Activated T-helper 9 cell treated with anti-CD3 and anti-CD28 coated beads, Interleukin-2, amount 50 U/mL, for 16 hours (primary cell): ENCODE measurements at places on chromosomes 6 and 20.

DNA sequence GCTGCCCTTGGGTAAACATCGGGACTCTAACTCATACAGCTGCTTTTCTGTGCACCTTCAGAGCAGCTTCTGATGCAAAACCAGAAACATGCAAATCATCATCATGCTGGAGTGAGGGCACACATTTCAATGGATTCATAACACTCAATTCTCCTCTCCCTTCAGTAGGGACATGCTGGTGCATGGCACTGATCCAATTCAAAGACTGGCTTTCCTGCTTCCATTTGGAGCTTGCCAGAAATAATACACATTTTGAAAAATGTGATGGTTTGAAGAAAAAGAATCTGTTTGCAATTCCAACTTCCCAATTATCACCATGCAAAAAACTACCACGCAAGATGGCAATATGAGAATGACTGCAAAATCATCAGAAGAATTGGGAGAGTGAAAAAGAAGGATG lies 65.2 kb upstream of the PDE10A start:
- DNase-seq = no peak

DNA sequence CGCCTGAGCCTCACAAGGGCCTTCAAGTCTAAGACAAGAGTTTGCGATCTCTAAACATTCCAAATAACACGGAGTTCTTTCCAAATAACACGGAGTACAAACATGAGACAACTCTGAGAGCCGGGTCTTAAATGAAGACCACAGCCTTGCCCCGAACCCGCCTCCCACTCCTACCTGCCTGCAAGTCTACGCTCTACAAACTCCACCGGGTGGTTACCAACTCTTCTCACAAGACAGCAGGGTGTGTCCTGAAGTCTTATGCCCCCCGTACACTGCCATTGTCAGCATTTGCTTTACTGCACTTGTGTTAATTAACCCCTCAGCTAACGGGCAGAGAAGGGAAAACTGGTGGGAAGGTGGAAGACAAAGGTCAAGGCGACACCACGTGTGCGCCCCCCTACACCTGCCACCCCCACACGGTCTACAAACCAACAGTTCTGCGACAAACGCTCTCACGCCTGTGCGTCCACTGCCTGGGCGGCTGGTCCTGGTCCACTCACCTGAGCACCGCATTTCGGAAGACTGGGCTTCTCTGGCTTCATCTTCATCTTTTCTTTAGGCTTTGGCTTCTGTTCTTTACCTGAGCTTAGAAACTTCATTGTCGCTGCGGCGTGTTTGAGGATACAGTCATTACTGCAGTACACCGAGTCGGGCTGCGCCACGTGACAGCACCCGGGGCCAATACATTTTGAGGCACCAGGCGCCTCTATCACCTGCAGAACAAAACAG lies 19.5 kb downstream of the DIDO1 start:
- DNase-seq = no peak

DNA sequence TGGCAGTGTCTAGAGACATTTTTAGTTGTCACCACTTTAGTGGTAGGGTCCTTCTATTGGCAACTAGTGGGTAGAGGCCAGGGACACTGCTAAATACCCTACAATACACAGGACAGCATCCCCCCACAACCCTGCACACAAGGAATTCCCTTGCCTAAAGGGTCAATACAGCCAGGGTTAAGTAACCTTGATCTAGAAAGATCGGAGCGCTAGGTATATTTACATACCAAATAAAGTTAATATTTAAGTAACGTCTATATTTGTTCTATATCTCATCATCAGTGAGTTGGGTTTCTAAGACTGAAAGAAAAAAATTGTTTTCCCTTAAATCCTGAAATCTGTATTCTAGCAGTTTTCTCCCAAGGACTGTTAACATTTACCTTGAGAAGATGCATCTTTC lies 16.1 kb downstream of the BFSP1 start:
- DNase-seq = no peak

DNA sequence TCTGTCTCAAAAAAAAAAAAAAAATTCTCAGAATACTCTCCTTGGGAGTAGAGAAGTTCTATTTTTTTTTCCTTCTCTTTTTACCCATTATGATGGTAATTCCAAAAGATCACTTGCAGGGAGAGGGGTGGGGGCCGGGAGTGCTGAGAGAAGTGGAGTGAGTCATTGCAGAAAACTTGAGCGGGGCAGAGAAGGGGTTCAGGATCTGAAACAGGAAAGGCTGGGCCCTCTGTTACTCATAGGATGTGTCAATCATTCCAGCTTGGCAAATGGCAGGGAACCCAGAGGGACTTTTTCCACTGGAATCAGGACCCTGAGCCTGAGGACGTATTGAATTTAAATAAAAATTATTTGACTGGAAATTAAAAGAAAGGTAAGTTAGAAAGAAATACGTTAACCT lies 111.4 kb upstream of the ARMC2 start:
- no peak for DNase-seq

- no peak for DNase-seq
Measured at GRCh38 chr6:46051962-46052361, 36.3 kb upstream of the CLIC5 start.

GRCh38 chr20:62209850-62210495 lies 10.1 kb downstream of the HRH3 start:
- DNase-seq = no peak

- DNase-seq = no peak
Measured at GRCh38 chr6:7341989-7342742, 29.2 kb upstream of the SSR1 start.

- DNase-seq = no peak
Measured at GRCh38 chr6:139337830-139338229, 36.6 kb downstream of the CITED2 start.

DNA sequence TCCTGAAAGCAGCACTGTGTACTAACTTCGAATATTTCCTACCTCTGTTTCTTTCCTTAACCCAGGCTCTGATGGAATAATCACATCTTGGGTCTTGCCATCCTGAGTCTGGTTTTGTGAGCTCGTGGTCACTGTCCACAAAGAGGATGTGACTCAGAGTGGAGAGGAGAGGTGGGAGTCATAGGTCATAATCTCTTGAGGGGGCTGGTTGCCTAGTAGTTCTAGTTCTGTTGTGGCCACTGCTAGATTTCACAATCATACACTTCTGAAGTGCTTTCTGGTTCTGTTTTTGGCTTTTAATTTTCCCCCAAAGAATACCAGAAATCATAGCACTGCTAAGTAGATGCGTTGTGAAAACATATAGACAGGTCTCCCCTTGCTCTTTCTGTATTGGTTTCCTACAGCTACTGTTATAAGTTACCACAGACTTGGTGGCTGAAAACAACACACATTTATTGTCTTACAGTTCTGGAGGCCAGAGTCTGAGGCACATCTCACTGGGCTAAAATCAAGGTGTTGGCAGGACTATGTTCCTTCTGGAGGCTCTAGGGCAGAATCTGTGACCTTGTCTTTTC lies 102.8 kb downstream of the NRSN1 start:
- no peak for DNase-seq

DNA sequence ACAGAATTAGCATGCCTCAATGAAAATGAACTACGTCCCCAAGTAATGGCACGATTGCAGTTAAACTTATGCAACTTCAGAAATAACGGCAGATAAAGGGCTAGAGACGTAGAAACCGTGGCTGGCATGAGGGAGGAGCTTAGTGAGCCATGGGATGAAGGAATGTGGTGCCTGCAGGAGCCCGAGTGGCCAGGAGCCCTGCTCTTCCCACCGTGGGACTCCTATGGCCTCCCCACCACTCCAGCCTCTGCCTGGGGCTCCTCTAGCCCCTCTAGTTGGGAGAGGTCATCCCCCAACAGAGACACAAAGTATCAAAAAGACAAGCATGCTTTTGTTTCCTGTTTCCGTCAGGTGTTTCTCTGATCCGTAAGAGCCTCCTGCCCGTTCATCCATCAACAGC lies 75.1 kb upstream of the BHLHE23 start:
- no peak for DNase-seq

- no peak for DNase-seq
Measured at GRCh38 chr6:37858363-37858762, 38.8 kb downstream of the ZFAND3 start.

DNA sequence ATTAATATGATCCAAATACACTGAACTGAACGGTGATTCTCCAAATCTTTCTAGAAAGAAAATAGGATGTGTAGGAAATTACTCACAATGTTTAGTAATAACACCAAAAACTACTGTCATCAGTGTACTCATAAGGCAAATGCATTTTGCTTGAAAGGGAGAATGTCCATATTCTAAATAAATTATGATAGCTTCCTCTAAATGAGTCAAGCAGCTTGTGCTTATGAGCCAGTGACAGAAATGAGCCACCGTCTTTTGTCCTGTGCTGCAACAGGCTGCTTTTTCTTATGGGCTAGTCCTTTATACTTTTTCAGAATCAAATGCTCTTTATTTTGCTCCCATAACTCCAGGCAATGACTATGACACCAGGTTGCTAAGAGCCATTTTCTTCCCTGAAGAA lies 4.5 kb upstream of the ZNF451 start:
- DNase-seq = no peak

DNA sequence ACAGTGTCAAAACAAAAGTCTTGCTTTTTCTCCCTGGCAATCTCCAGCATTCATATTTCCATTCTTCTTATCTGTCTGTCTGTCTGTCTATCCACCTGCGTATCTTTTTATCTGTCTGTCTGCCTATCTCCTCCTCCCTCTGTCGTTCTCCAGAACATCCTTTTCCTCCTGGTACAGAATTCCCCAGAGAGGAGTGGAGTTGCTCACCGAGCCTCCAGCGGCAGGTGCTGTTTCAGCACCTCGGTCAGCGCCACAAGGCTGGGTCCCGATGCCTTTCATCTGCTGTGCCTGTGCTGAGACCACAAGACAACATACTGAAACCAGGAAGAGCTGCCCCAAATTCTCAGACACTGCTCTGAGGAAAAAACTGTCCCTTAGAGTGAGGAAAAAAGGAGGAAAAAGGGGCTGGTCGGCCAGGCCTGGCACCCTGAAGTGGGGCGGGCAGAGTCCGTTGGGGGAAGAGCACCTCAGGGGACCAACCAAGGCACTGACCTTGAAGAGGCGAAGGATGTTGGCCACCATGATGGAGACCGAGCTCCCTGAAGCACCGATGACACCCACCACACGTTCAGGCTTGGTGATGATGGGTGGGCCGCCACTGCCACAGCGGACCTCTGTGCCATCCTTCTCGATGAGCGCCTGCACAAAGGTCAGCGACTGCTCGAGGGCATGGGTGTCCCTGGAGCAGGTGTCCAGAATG lies 13.3 kb downstream of the GRM4 start:
- DNase-seq = no peak

GRCh38 chr20:3405139-3405538 lies 2.3 kb downstream of the DNAAF9 start:
- no peak for DNase-seq

DNA sequence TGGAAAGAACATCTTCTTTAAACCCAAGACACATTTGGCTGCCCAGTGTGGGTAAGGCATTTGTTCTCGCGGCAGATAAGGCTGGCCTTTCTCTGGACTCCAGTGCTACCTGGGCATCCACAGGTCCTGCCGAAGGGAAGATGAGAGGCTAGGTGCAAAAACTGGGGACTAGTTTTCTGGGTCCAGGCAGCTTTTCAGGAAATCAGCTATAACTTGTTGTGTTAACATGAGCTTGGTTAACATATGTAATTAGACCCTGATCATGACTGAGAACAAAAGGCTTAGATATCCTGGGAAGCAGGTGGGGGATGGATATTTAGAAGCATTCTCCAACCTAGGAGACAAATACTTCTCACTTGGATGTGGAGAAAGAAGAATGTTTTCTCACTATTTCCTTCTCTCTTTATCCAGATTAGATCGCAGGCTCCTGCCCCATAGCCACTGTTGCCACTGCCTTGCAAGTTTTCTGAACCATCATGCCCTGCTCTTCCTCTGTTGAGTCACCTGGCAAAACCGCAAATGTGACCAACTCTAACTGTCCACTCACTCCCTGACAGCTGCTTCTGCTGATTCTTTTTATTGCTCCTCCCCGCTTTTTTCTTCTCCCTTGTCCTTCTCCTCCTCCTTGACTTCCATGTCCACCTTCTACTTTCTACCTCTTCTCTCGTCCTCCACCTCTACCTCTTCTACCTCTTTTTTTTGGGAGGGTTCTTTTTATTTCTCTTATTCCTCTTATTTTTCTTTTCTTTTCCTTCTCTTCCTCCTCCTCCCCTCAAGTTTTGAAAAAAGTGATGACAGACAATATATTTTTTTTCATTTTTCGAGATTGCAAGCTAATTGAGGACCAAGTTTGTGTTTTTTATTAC lies 258.1 kb downstream of the UTRN start:
- DNase-seq = no peak

DNA sequence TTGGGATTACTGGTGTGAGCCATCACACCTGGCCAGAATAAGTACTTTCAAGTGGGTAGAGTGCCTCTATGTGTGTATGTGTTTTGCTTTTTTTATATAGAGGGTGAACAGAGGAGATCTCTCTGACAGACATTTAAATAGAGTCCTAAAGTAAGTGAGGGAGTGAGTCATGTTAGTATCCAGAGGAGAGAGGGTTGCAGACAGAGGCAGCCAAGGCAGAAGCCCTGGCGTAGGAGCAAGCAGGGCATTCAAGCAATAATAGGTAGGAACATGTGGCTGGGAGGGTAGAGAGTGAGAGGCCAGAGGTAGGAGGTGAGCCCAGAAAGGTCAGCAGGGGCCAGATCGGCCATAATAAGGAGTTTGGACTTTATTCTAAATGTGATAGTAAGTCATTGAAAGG lies 48.9 kb downstream of the PHF20 start:
- DNase-seq = no peak

DNA sequence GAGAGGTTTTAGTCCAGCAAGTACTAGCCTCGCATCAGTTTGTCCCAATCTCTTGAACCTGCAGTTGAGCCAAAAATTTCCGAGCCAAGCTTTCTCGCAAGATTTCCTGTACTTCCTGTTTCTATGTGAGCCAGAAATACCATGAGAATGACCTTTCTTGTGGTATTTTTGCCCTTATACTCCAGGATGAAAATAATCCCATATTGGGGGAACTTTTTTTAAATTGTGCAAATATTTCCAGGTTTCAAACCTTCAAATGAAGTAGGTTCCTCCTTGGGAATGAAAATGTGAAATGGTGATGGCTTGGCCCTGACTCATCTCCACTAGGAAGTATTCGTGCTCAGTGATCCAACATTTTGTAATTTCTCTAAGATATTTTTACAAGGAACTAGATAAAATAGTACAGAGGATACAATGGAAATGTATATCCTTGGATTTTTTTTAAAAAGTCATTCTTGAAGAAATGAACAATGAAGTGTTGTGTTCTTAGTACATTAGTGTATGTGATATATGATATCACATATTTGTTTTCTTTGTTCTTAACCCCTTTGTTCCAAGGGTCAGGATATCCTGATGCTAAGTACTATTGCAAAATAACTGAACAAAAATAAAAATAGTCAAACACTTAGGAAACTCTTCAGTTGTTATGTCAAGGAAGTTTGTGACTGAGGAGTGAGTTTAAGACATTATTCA lies 184.0 kb downstream of the PDE7B start:
- DNase-seq = no peak
